ENCODE measurements at places on chromosomes 2 and 18. TPM values are rescaled to one million over a fixed set of nuclear protein-coding genes. Genes with fewer than 3 reads are reported as not detected.

Gene FIGN
- total RNA-seq = 17.2 TPM

Gene C2orf15
- 8.4 TPM for total RNA-seq

Gene RNU2-63P
- not detected for total RNA-seq

Gene TCF23
- total RNA-seq = not detected

Gene LCT
- not detected for total RNA-seq

- no peaks in the 10 kb centered on the region for H3K36me3 ChIP-seq
- DNase-seq = no peak
- no peak overlapping the region for H3K4me3 ChIP-seq
- H3K27me3 ChIP-seq = no peaks in the 10 kb centered on the region
- H3K27ac ChIP-seq = no peak overlapping the region
- H3K4me1 ChIP-seq = 0 out of 2 replicates have a peak, but pooled peaks cover 5% of the 10 kb centered on the region
Observed at GRCh38 chr2:146259816-146260215, 1585.0 kb upstream of the ACVR2A start.

DNA sequence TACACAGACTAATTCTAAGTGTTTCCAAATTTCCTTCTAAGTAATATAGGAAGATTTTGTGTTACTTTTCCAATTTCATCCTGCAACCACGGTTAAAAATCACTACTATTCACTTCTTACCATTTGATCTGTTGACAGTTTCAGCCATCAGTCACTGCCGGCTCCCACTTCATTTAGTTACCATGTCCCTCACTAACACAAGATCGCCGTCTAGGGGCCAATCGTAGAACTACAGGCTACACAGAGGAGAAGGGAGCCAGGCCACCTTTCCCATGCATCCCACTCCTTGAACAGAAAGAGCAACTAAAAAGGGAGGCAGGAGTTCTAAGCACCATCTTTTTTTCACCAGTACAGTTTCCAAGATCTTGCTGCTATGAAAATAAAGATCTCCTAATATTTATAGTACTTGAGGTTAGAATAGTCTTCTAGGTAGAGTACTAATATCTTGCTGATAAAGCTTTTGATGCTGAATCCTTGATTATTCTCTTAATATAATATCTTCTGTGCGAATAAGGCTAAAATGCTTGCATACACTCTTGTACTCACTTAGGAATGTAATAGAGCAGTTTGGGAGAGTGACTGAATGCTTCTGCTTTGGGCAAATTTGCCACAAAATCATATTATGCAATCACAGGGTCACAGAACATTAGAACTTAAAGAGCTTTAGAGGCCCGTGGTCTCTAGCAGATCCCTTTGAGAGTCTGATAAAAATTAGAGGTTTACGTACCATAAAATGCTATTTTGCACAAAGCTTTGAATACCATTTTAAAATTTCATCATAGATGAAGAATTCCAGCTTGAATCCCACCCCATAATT, 39.5 kb upstream of the CYP1B1 start:
- H3K4me3 ChIP-seq = no peak overlapping the region
- H3K36me3 ChIP-seq = no peaks in the 10 kb centered on the region
- H3K27me3 ChIP-seq = no peaks in the 10 kb centered on the region

DNA sequence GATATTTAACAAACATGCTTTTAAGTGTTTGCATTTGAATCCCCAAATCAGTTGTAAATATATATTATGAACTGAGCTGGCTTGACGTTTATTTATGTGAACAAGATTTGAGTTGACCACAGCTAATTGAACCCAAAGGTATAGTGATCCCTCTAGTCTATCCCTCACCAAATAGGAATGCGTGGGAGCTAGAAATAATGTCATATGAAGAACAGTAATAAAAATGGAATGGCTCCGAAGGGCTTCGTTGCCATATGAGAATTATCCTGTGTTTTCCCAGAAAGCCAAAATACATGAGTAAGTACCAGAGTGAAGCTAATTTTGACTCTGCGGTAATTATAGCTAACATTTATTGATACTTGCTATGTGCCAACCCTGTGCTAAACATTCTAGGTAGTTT, 142.7 kb downstream of the ADCYAP1 start:
- no peak for DNase-seq
- H3K4me1 ChIP-seq = peaks cover 26% of the 10 kb centered on the region
- H3K27ac ChIP-seq = no peak overlapping the region
- H3K4me3 ChIP-seq = no peak overlapping the region

GRCh38 chr2:120551522-120551921, 184.1 kb upstream of the GLI2 start:
- DNase-seq = no peak
- peaks cover 26% of the 10 kb centered on the region for H3K27me3 ChIP-seq
- no peak overlapping the region for H3K27ac ChIP-seq
- H3K4me3 ChIP-seq = no peak overlapping the region
- 0 out of 2 replicates have a peak, but pooled peaks cover 6% of the 10 kb centered on the region for H3K4me1 ChIP-seq
- H3K36me3 ChIP-seq = no peaks in the 10 kb centered on the region

GRCh38 chr2:190838492-190838910, 42.1 kb upstream of the GLS start:
- no peak overlapping the region for H3K27ac ChIP-seq
- H3K27me3 ChIP-seq = no peaks in the 10 kb centered on the region
- no peak for DNase-seq
- no peaks in the 10 kb centered on the region for H3K4me1 ChIP-seq
- no peaks in the 10 kb centered on the region for H3K36me3 ChIP-seq

GRCh38 chr2:203797276-203797675, 70.3 kb upstream of the CTLA4 start:
- no peaks in the 10 kb centered on the region for H3K27me3 ChIP-seq
- no peaks in the 10 kb centered on the region for H3K36me3 ChIP-seq
- no peak overlapping the region for H3K27ac ChIP-seq
- H3K4me3 ChIP-seq = no peak overlapping the region

DNA sequence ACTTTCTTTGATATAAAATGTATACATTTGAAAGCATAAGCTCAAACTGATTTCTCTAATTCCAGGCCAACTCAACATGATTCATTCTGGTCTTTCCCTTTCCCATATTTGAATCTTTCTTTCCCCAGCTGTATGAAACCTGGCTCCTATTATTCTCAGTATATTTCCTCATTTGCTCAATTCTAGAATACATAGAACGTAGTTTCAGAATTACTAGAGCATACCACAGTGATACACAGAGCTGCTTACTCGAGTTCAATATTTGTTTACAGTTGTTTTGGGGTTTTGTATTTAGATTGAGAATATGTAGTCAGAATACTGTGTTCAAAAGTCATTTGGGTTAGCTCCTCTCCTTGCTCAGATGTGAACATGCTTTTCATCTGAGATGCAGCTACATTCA, 43.0 kb downstream of the TNFRSF11A start:
- no peaks in the 10 kb centered on the region for H3K27me3 ChIP-seq
- H3K27ac ChIP-seq = no peak overlapping the region
- no peak for DNase-seq

- peaks cover 12% of the 10 kb centered on the region for H3K4me1 ChIP-seq
- peaks cover 14% of the 10 kb centered on the region for H3K36me3 ChIP-seq
- no peak for DNase-seq
- H3K4me3 ChIP-seq = peak overlapping the region; percentile 96
- H3K27me3 ChIP-seq = no peaks in the 10 kb centered on the region
Observed at GRCh38 chr2:232551250-232551638, 755 bp downstream of the EIF4E2 start.

DNA sequence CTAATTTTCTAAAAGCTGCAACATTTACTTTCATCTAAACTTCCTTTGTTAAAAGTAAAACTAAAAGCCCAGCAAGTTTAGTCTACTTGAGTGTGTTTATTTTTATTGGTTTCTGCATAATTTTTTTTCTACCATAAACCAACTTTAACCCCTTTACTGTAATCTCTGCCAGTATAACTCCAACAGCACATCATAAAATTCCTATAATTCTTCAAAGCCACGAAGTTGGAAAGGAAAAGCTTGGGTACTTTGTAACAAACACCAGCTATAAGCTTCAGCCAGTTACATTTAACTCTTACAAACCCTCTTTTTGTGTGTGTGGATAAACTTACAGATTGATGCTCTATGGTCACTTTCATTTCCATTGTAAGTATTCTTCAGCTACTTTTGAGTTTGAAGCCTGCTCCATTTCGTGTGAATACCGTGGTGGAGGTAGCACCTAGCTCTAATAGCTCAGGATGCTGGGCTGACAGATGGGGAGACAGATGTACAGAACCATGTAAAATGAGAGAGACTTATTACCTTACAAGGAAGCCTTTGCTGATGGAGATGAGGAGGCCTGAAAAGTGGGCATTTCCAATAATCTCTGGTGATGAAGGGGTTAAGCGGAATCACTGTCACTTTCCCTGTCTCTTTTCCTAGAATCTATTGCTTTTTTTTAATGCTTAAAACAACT, 42.5 kb downstream of the ZEB2 start:
- H3K27me3 ChIP-seq = no peaks in the 10 kb centered on the region
- H3K4me3 ChIP-seq = no peak overlapping the region
- H3K36me3 ChIP-seq = no peaks in the 10 kb centered on the region

- H3K27ac ChIP-seq = no peak overlapping the region
- no peak for DNase-seq
- H3K36me3 ChIP-seq = no peaks in the 10 kb centered on the region
- no peaks in the 10 kb centered on the region for H3K4me1 ChIP-seq
Observed at GRCh38 chr18:75846321-75846720, 418.8 kb upstream of the SMIM21 start.
